Activated T-helper 1 cell treated with Interleukin-2 at 50 U/mL for 16 hours (primary cell): ENCODE measurements at places on chromosomes 11 and 22.

- DNase-seq: no peak
These were observed 1679.3 kb downstream of the LRRC4C start for GRCh38 chr11:39780131-39780530.

GRCh38 chr11:77100166-77101042 is 2.2 kb upstream of the OMP start:
- no peak for DNase-seq

DNA sequence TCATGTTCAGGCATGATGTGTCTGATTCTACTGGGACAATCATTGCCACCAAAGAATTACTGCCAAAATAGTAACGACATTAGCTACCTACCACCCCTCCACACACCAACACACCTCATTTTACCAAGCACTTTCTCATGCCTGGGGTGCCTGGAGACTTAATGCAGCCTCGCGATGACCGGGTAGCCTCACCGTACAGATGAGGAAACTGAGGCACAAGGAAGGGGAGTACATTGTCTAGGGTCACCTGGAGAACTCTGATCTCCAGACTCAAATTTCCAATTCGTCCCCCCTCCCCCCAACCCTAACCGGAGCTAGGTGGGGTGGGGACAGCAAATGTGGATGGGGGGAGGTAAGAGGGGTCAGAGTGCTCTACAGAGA is 2.7 kb upstream of the RTN4RL2 start:
- no peak for DNase-seq

DNA sequence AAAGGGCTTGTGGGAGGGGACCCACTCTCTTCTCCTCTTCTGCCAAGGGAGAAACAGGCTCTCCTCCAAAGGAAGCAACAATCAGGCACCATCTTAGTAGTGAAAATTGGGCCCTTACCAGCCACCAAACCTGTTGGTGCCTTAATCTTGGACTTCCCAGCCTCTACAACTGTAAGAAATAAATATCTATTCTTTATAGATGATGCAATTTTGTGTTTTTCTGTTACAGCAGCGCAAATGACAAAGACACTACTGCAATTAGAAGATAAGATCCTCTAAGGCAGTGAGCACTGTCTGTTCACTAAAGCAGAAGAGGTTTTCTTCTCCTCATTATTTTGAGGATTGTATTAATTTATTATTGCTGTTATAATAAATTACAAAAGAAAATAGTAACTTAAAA is 691.4 kb upstream of the CCDC179 start:
- no peak for DNase-seq

- peak; percentile 24 for DNase-seq
These were observed 4.8 kb upstream of the POU2F3 start for GRCh38 chr11:120235024-120235628.

GRCh38 chr22:28560046-28560742 is 119.4 kb downstream of the TTC28 start:
- DNase-seq: no peak

DNA sequence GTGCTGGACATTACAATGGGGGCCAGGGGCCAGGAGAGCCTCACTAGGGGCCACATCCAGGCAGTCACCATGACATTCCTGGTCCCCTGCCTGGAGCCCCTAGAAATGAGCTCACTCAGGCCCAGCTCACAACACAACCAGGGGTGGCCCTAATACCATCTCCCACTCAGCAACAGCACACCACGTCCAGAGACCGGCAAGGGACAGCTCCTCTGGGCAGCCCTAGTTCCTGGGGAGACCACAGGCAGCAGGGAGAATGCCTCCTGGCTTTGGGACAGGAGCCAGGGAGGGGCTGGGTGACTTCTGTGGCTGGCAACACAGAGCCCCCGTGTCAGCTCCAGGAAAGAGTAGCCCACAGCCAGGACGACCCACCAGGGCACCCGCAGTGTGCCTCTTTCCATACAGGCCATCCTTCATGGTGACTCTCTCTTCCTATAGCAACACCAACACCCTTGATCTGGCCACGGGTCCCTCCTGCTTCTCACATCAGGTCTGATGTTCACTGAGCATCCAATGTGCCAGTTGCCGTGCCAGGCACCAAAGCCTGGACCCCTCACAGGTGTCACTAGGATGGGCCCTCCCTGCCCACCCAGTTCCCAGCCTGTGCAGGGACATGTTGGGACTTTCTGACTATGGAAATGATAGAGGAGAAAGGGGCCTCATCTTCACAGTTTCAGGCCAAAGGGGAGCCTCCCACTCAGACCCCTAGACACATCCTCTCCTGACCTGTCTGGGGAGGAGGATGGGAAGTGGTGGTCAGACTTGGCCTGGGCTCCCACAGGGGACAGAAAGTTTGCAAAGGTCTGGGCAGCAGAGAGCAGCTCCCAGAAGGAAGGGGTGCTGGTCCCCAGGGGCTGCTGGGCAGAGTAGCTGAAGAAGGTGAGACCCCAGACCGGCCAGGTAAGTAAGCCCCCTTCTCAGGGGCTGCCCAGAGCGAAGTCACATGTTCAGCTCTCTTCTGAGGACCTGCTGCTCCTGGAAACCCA is 43.2 kb downstream of the IGLL5 start:
- no peak for DNase-seq

DNA sequence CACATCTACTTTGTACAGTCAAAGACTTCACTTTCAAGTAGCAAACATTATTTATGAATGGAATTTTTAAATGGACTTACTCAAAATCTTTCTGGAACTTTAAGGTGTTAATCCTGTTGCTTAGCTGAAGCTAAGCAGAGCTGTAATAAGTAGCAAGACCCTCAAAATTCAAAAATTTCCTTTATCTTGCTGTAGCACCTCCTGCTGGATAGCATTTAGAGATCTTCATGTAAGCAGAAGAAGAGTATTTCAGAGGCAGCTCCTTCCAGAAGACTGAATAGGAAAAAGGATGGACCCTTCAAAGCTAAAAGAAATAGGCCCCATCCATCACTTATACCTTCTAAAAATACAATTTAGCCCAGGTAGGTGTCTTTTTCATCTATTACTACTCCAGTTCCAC is 3.4 kb downstream of the PHF21A start:
- DNase-seq: no peak

DNA sequence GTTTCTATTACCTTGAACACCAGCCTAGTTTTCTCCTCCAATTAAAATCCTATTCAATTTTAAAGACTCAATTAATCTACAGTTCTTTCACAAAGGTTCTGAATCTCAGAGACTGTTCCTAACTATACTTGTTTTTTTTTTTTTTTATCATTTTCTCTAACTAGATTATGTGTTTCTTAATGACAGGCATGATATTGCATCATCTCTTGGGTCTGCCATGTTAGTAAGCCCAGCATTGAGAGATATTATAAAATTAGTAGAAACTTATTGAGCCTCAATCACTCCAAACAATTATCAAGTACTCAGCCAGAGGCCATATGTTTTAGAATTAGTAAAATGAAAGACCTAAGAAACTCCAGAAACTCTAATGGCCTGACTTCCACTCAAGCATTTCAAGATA is 28.1 kb upstream of the SLC5A12 start:
- DNase-seq: no peak

- no peak for DNase-seq
These were observed 229.7 kb downstream of the CEP164 start for GRCh38 chr11:117557361-117557760.

GRCh38 chr22:42307806-42308563 is 37.5 kb upstream of the TCF20 start:
- no peak for DNase-seq
